Stimulated activated CD4-positive, alpha-beta T cell treated with anti-CD3 and anti-CD28 coated beads, Interleukin-2, amount 100 ng/mL, for 4 hours (primary cell): ENCODE measurements at places on chromosomes 1 and 21.

- no peak for DNase-seq
Measured at GRCh38 chr1:159040893-159041724, 31.4 kb downstream of the IFI16 start.

DNA sequence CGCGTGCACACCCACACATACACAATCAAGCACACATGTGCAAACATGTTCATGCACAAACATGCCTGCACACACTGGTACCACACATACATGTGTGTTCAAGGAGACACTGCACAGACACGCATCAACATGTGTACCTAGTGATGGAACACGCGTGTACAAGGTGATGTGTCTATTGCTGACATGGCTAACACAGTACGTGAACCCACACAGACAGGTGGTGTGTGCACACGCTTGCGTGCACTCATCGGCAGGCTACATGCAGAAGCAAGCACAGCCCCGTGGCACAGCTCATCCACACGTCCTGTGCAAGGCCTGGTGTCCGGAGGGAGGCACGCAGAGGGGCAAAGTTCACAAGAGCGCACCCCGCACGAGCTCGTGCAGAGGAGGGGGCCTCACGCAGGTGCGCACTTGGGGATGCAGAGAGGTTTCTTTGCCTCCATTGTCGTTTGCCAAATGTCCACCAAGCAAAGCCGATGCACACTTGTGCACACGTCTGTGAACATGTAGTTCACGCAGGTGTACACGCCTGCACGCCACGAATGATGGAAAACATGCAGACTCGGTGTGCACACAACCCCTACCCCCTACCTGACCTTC is 969 bp downstream of the ACAP3 start:
- DNase-seq = no peak

DNA sequence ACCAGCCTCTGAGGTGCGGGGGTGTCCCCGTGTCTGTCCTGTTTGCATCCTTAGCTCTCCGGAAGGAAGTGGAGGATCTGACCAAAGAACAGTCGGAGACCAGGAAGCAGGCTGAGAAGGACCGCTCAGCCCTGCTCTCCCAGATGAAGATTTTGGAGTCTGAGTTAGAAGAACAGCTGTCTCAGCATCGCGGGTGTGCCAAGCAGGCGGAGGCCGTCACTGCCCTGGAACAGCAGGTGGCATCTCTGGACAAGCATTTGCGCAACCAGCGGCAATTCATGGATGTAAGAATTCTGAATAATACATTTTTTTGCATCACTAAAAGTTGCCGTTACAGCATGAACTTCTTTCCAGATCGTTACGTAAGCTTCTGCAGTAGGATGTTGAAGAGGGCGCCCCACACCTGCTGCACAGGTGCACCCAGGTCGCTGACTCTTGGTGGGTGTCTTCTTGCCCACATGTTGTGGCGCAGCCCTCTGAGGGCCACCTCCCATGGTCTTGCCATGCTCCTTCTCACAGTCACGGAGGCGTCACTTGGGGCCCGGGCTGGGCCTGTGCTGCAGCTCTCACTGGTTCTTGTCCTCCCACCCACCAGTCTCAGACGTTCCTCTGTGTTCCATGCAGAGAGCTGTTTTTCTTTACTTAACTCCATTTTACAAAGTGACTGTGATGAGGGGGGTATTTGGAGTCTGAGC is 61.3 kb upstream of the DIP2A start:
- no peak for DNase-seq

GRCh38 chr1:202131956-202132821 is 9.5 kb downstream of the GPR37L1 start:
- DNase-seq = no peak

DNA sequence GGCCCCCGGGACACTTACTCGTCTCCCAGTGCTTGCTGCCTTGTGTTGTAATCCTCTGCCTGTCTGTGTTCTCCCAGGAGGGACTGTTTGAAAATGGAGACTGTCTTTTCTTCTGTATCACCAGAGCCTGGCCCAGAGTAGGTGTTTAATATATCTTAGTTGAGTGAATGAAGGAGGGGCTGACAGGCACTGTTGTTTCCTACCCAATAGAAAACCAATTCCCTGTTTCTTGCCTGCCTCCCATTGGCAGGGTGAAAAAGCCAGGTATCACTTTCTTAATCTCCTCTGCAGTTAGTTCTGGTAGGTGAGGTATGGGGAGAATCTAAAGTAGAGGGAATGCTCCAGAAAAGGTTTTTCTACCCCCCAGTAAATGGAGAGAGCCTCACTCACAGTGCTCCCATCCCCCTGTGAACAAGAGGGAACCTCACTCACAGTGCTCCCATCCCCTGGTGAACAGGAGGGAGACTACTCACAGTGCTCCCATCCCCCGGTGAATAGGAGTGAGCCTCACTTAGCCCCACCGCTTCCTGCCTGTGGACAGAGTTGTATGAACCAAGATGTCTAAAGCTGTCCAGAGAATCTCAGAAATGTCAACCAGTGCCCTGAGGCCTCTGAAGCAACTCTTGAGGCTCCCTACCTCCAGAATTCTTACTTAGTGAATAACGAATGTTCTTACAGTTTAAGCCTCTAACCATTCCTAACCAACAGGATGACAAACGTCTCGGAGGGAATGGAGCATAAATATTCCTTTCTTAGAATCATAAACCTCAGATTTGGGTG is at the start of gene GJA5:
Gene GJA5 (minus strand): TSS at position 122 of the 780 bp plus-strand sequence. CDS start 1,364 bp downstream, outside the sequence.
- no peak for DNase-seq

- DNase-seq = peak; percentile 80
Measured at GRCh38 chr1:244918421-244919319, 54.3 kb upstream of the HNRNPU start.

DNA sequence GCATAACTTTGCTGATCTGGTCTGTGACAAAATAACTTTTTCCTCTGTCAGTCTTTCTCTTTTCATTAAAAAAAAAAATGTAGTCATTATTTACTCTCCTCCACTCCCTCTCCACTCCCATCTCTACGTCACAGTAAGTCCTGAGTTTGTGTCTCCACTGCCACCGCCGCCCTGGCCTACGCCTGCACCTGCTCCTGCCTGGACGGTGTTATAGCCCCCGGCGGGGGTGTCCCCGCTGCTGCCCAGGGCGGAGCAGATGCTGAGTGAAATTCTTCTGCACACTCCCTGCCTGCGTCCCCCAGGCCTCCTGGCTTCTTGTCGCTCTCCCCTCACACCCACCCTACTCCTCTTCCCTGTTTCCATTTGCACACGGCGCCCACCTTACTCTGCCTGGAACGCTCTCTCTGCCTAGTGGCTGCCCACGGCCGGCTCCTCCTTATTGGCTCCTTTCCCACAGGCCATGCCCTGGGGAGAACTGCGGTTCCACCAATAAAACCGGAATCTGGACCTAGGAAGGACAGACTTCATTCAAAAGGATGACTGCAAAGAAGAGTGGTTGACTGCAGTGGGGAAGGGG is 55.2 kb upstream of the C1orf174 start:
- no peak for DNase-seq

GRCh38 chr1:57966751-57967406 is 543.0 kb upstream of the DAB1 start:
- DNase-seq = no peak

GRCh38 chr1:66489151-66489550 is 44.8 kb upstream of the SGIP1 start:
- DNase-seq = no peak

- DNase-seq = no peak
Measured at GRCh38 chr1:21813542-21813941, 1.5 kb downstream of the LDLRAD2 start.

GRCh38 chr1:34379911-34380310 is 203.2 kb downstream of the C1orf94 start:
- no peak for DNase-seq

DNA sequence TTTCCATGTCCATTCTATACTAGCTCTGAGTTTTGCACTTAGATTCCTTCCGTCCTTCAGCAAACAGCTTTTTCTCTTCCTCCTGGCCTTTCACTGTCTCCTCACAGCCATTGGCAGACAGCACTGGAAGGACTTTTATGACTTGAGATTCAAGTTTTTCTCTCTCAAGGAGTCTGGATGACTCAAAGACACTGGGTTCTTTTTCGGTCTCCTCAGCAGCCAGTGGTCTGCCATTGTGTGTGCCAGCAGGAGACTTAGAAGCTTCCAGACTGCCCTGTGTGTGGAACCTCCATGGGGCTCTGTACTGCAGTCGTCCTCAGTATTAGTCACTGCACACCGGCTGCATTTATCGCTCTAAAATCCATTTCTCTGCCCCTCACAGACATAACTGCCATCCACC is 30.5 kb downstream of the NTNG1 start:
- no peak for DNase-seq

GRCh38 chr1:235809688-235810397 is 56.9 kb downstream of the LYST start:
- no peak for DNase-seq

DNA sequence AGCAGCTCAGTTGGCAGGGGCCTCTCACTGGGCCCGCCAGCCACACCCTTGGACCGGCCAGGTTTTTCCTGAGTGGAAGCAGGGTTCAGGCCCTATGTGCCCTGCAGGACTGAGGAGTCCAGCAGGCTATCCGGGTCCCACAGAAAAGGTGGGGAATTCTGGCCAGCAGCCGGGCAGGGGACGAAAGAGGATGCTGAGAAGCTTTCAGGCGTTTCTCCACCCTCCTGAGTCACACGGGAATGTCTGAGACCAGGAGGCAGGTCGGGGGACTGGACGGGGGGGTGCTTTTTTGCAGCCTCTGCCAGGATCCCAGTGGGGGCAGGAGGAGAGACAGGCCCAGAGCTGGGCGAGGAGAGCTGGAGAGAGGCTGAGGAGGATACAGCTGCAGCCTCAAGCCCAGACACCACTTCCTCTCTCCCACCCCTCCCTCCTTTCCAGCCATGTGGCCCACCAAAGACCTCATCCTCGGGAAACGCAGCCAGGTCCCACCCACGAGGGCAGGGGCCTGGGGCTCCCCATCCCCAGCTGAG is 105.4 kb downstream of the SPSB1 start:
- DNase-seq = no peak

DNA sequence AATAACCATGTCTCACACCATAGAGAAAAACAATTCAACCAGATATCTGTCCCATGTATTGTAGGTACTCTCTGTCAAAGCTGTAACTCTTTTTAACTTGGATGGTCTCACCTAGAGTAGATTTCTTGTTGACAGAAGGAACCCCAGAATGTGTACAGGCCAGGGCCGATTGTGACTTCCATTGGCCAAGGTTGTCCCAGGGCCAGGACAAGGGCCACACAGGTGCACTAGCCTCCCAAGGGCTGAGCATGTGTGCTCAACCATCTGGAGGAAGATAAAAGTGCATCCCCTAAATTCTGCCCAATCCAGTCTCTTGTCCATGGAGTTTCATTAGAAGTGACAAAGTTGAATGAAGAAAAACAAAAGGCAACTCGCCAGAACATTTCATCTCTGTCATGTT is 51.8 kb downstream of the SETD4 start:
- no peak for DNase-seq

DNA sequence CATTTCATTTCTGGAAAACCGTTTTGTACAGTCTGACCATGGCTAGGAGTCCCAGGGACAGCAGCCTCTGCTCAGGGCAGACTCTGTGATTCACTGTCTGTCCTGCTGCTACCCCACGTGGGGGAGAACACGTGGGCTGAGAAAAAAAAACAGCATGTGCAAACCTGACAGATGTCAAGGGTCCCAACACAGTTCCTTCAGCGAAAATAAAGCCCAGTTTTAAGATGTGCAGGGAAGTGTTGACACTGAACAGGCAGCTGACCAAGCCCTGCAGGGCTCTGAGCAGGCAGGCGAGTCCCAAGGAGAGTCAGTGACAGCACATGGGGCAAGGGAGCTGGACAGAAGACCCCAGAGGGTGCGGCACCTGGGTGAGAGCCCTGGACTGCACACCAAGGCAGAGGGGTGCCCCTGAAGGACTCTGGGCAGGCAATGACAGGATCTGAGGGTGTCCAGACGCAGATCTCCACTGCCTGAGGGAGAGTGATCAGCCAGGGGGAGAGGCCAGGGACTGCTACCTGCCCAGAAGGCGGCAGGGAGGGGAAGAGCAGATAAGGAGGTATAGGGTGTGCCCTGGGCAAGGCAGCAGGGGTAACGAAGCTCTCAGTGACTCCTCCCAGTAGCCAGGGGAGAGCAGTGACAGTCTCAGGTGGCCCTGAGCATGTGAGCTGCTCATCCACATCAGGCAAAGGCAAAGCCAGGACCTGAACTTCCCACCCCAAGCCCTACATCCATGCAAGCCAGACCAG is 5.1 kb upstream of the SPATC1L start:
- no peak for DNase-seq

DNA sequence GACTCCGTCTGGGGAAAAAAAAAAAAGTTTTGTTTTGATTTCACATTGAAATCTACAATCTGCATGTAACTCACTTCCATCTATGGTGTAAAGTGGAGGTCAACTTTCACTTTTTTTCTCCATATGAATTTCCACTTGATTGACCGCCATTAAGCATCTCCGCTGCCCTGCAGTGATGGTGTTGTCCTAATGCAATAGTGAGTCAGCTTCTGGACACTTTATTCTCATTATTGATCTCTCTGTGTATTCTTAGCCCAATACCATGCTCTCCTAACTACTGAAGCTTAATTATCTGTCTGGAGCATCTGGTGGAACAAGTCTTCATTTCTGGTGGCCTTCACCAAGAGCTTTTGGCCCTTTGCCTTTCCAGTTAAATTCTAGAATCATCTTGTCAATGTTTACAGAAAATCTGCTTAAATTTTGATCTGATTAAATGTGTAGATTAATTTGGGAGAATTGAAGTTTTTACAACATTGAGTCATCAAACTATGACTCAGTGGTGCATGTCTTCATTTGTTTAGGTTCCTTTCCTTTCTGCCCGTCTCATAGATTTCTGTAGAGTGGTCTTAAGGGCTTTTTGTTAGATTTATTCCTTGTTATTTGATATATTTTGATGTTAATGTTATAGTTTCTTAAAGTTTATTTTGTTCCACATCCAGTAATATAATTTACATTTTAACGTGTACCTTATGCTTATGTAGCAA is 181.5 kb downstream of the PRDM2 start:
- no peak for DNase-seq

- no peak for DNase-seq
Measured at GRCh38 chr1:235650341-235651169, 971 bp upstream of the GNG4 start.

DNA sequence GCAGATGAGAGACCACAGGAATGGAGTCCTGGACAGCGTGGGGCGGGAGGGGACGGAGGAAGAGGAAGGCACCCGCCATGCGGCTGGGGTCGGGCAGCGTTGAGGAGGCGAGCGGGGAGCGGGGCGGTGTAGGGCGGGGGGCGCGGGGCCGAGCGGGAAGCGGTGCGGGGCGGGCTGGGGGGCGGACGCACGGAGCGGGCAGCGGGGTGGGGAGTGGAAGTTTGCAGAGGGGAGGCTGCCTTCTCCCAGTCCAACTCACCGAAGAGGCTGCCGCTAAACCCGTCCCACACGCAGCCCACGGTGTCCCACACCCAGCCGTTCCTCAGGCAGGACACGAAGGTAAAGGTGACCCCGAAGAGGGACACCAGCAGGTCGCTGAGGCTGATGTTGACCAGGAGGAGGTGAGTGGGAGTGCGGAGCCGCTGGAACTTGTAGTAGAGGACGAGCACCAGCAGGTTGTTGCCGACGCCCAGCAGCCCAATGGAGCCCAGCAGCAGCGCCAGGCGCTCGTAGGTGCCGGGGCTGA is 483 bp downstream of the CHML start:
- DNase-seq = peak; percentile 3

DNA sequence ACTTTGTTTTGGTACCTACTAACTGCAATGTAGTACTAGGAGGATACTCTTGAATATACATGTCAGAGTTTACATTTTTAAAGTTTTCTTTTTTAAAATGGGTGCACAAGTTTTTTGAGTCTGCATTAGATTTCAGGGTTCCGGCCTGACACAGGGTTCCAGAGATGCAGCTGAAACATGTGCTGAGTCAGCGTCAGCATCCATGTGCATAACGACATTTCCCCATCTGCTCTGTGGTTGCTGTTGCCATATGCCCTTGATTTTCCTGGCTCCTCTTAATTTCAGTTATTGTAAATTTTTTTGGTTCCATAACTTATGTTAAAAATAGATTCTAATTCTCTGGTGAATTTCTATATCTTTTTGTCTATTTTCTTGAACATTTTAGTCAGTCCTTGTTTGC is 12.3 kb upstream of the METTL13 start:
- DNase-seq = no peak
